ENCODE measurements at places on chromosomes 7 and 10.

DNA sequence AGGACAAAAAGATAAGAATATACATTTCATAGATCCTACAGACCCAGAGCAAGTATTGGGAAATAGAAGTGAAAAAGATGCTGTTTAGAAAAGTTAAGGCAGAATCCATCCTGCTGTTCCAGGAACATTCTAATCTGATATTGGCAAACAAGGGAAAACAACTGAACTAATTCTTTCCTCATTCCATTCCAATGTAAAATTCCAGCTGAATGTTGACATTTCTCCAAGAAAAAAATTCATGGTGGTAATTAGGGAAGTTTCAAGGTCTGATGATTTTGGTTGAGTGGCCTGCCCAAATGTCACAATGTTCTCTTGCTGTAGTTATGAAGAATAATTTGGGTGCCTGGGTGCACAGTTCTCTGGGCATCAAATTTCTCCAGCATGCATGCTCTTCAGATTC lies 15.2 kb downstream of the PIP start:
- DNase-seq: no peak

- no peak for DNase-seq
These were observed 91.2 kb downstream of the ZNF277 start for GRCh38 chr7:112297681-112298080.

DNA sequence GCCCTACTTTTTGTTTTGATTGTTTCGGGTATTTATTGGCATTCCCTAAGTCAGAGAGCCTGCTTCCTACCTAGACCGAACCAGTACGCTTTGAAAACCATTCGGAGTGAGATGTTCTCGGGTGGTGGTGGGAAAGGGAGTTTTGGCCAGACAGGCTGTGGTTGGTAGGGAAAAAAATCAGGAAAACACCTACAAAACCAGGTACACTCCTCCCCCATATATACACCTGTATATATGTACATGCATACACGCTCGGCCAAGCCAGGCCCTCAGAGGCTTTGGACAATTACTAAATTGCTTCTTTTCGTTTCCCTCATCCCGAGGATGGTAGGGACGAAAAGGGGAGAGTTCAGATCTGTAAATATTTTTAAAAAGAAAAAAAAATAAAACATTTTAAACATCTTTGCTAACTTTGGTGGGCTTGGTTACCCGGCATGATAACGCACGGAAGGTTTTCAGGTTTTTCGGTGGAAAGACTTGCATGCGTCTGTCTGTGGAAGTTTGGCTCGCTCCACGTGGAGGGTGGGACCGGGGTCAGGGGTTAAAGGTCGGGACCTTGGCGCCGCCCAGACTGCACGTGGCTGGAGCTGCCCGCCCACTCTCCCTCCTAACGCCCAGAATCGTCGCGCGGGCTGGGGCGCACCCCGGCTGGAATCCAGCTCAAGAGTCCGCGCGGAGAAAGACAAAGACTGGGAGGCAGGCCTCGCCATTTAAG lies 2.5 kb downstream of the HMX2 start:
- no peak for DNase-seq

DNA sequence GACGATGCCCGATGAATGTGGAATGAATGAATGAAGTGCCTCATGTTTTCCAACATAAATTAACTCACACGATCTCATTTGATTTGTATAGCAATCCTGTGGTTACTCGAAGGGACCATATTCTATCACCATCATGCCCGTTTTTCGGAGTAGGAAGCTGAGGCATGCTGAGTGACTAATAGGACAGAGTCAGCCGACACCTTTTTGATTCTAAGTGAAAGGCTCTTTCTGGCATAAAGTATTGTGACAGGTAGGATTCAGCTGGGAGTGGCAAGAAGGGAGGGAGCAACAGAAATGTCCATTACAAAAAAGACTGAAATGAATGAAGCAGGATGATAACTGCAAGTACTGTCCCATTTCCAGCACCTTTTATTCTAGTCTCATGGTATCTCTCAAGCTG lies 55.7 kb downstream of the KLRG2 start:
- no peak for DNase-seq

GRCh38 chr7:151113344-151114150 lies 27.3 kb downstream of the AGAP3 start:
- DNase-seq: peak; percentile 45

DNA sequence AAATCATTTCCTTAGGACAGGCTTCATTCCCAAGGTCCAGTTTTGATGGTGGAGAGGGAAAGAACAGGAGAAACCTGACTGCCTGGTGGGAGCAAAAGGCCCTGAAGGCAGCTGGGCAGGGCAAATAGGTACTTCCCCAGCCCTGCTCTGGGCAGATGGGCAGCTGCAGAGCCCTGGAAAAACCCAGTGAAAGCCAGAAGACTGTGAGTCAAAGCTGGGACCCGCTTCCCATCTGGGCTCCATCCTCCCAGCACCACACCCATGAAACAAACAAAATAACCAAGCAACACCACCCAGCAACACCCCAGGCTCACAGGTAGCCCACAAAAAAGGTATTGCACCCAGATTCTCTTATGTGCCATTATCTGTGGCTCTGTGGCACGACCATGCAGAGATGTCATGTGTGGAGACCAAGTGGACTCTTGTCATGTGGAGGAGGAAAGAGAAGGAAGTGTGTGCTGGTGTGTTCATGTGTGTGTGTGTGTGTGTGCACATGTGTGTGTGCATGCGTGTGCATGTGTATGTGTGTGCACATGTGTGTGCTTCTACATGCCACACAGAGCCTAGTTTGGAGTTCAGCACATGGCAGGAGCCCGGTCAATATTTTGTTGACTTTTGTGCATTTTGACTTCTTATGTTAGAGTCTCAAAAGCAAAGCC lies 9.8 kb downstream of the CLRN3 start:
- DNase-seq: no peak

DNA sequence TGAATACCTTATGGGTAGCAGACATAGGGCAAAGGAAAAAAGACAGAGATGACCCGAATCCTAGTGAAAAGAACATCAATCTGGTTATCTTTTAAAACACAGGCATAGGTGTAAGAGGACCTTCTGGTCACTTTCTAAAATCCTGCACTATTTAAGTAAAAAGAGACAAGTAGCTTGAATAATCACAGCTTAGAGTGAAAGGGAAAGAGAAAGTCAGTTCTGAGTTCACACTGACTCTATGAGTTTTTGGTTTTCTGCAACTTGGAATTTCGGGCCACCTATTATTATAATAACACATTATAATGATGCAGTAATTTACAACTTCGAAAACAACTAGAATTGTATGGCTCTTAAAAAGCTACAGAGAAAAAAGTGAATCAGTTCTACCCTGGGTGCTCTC lies 247.8 kb downstream of the DOCK4 start:
- no peak for DNase-seq

GRCh38 chr7:109003742-109004141 lies 434.1 kb downstream of the DNAJB9 start:
- DNase-seq: no peak

- no peak for DNase-seq
These were observed 7.3 kb downstream of the RARRES2 start for GRCh38 chr7:150334108-150334507.

- no peak for DNase-seq
These were observed 66.2 kb upstream of the BTBD16 start for GRCh38 chr10:122204691-122205489.

- DNase-seq: no peak
These were observed 122.0 kb upstream of the INSYN2A start for GRCh38 chr10:127318396-127318795.

- DNase-seq: no peak
These were observed 60.9 kb downstream of the GRB10 start for GRCh38 chr7:50721661-50722259.

DNA sequence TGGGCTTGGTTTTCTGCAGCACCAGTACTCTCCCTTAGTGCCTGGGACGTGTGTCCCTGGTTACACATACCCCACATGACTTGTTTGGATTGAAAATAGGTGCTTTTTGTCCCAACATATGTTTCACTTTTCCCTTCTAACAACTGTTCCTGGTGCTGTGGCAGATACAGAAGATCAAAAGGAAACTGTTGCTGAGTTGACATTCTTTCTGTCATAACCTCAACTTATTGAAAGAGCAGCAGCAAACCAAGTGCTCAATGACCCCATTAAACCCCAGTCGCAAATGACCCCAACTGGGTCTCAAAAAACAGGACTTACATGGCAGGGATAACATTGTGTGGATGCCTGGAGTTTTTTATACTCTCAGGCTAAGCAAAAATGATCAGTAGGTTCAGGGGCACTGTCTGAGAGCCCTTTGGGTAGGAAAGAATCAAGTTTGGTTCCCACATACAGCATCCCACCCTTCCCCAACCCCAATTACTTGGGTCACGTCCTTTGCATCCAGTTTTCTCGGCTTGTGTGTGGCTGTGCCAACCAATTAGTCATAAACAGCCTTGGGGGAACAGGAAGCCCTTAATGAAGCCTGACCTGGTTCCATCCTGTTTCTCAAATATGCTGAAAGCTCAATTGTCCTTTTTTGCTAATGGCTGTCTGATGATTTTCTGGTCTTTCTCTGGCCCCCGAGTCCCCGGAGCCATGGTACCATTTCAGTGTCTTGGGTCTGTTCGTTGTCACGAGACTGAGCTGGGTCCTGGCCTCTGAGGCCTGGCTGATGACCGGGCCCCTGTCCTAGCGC lies 4.9 kb downstream of the HKDC1 start:
- DNase-seq: no peak

DNA sequence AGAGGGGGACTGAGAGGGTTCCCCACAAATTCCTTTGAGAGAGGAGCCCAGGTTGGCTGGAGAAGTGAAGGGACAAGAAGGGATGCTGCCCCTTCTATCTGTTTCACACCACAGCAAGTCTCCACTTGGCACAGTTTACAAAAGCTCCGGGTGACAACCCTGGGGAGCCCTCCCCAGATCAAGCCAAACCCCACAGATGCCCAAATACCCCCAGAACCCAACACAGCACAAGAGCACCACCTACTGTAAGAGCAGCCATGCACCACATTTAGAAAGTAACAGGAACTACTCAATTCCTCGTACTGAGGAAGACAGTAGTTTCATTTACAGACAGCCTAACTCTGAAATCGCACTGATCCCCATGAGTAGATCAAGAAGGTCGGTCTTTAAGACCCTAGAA lies 67.8 kb upstream of the ATP6V0A4 start:
- DNase-seq: no peak

GRCh38 chr10:14700546-14700945 lies 74.2 kb downstream of the FAM107B start:
- no peak for DNase-seq
